IMR-90 (cell line): ENCODE measurements at places on chromosomes 5 and 9. TPM values are rescaled to one million over a fixed set of nuclear protein-coding genes. Genes with fewer than 3 reads are reported as not detected.

The PCA3 gene
- not detected in 2 replicates for total RNA-seq

The RNF20 gene
- total RNA-seq = 21.3 and 30.8 TPM in 2 replicates

The C8G gene
- total RNA-seq = not detected in 2 replicates

The ANKDD1B gene
- total RNA-seq = 0.28 TPM in 1 of 2 replicates, not detected in the other

- H3K27me3 ChIP-seq = no peaks in the 10 kb centered on the region
- H3K4me3 ChIP-seq = no peak overlapping the region
- DNase-seq = no peak
- H3K27ac ChIP-seq = no peak overlapping the region
- no peaks in the 10 kb centered on the region for H3K36me3 ChIP-seq
- H3K4me1 ChIP-seq = no peaks in the 10 kb centered on the region; the same call in 1 of the 2 replicates
Observed at GRCh38 chr5:9244417-9244816, 301.5 kb downstream of the SEMA5A start.

GRCh38 chr5:20050262-20050661, 62.3 kb upstream of the CDH18 start:
- no peaks in the 10 kb centered on the region for H3K27me3 ChIP-seq
- no peaks in the 10 kb centered on the region for H3K4me1 ChIP-seq
- no peaks in the 10 kb centered on the region for H3K36me3 ChIP-seq
- DNase-seq = no peak
- H3K4me3 ChIP-seq = no peak overlapping the region

- no peaks in the 10 kb centered on the region for H3K36me3 ChIP-seq
- H3K4me1 ChIP-seq = peaks cover 13% of the 10 kb centered on the region
- H3K4me3 ChIP-seq = no peak overlapping the region
- H3K27ac ChIP-seq = no peak overlapping the region
- H3K27me3 ChIP-seq = no peaks in the 10 kb centered on the region
Observed at GRCh38 chr9:86792136-86792535, 155.2 kb downstream of the GAS1 start.

DNA sequence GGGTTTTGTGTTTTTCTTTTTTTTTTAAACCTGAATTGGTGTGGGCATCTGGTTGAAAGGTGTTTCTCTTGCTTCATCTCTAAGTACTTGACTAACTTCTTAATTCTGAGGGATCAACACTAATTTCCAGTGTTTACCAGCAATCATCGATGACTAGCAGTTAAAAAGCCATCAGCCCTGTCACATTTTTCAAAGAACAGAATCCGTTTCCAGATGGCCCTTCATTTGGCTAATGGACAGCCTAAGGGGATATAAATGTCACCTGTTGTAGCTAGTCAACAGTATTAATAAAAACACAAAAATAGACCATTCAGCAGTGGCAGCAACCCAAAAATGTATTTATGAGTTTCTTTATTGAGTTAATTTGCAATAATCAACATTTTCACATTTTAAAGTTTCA, 1076.5 kb downstream of the MAT2B start:
- H3K27ac ChIP-seq = no peak overlapping the region
- DNase-seq = no peak
- no peak overlapping the region for H3K4me3 ChIP-seq
- no peaks in the 10 kb centered on the region for H3K4me1 ChIP-seq

- no peaks in the 10 kb centered on the region for H3K36me3 ChIP-seq
- no peak overlapping the region for H3K4me3 ChIP-seq
- H3K27me3 ChIP-seq = peaks cover 44% of the 10 kb centered on the region
- no peak overlapping the region for H3K27ac ChIP-seq
- DNase-seq = no peak
- H3K4me1 ChIP-seq = no peaks in the 10 kb centered on the region
Observed at GRCh38 chr5:600886-601541, 11.1 kb upstream of the CEP72 start.

DNA sequence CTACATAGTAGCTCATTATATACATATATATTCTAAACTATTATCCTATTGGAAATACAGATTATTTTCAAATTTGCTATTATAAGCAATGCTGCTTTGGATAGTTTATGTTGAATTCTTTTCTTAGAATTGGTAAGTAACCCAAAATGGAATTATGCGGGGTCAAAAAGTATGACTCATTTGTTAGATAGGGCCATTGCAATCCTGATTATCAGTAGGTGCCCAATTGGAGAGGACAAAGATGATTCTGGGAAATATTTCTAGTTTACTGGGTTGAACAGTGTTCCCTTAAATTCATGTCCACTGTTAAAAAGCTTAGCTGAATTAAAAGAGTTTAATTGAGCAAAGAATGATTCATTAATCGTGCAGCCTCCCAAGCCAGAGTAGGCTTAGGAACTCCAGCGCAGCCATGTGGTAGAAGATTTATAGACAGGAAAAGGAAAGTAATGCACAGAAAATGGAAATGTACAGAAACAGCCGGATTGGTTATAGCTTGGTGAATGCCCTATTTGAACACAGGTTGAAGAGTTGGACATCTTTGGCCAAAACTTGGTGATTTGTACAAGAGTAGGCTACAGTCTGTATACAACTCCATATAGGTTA, 81.8 kb downstream of the GDNF start:
- no peaks in the 10 kb centered on the region for H3K36me3 ChIP-seq
- no peak for DNase-seq
- no peaks in the 10 kb centered on the region for H3K27me3 ChIP-seq
- no peak overlapping the region for H3K27ac ChIP-seq

GRCh38 chr5:151772029-151772845, 483 bp downstream of the G3BP1 start:
- no peaks in the 10 kb centered on the region for H3K27me3 ChIP-seq
- no peak for DNase-seq
- H3K4me1 ChIP-seq = peaks cover 5% of the 10 kb centered on the region; the same call in 1 of the 2 replicates
- H3K4me3 ChIP-seq = peak overlapping the region; percentile 63
- H3K36me3 ChIP-seq = no peaks in the 10 kb centered on the region; the same call in 1 of the 2 replicates
